Dermis blood vessel endothelial cell (primary cell): ENCODE measurements at places on chromosomes 3 and 15. TPM values are rescaled to one million over a fixed set of nuclear protein-coding genes. Genes with fewer than 3 reads are reported as not detected.

The SAXO2 gene
- 0.05 and 0.17 TPM in 2 replicates for total RNA-seq

The PLOD2 gene
- 124 and 201 TPM in 2 replicates for total RNA-seq

The GOLGA8T gene
- 0.05 TPM in 1 of 2 replicates, not detected in the other for total RNA-seq

The CFAP92 gene
- total RNA-seq: 1.9 and 2.4 TPM in 2 replicates

The FOXB1 gene
- not detected in 2 replicates for total RNA-seq

The CD86 gene
- not detected in 2 replicates for total RNA-seq

The NR2C2 gene
- 31.0 and 38.4 TPM in 2 replicates for total RNA-seq

The NUP210 gene
- total RNA-seq: 2.6 and 9.0 TPM in 2 replicates

The PLSCR2 gene
- total RNA-seq: 0.33 and 0.34 TPM in 2 replicates

The BNC1 gene
- 0.56 and 0.85 TPM in 2 replicates for total RNA-seq

The ADAMTS9 gene
- 80.3 and 86.0 TPM in 2 replicates for total RNA-seq

The CCDC9B gene
- 10.0 and 21.9 TPM in 2 replicates for total RNA-seq

The NTRK3 gene
- under 0.01 TPM in 1 of 2 replicates, not detected in the other for total RNA-seq

The SLC4A7 gene
- 73.2 and 79.0 TPM in 2 replicates for total RNA-seq
